ENCODE measurements at places on chromosomes 7 and 10.

- peak; percentile 7 for DNase-seq
These were observed 79.4 kb downstream of the VWC2 start for GRCh38 chr7:49852619-49853462.

DNA sequence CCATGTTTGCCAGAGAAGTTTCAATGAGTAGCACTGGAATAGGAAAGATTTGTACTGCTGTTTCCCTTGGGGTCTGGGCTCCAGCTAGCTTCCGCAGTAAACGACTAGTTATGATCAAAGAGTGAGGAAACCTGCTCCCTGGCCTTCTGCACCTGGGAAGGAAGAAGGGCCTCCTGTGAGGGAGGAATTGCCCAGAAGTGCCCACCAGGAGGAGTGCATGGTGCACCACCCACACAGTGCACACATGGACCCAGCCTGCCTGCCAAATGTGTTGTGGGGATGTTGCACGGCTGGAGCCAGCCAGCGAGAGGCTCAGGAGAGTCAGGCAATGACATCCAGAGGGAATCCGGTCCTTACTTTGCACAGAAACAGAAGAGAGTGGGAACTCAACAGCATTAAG, 27.0 kb upstream of the FAM107B start:
- no peak for DNase-seq

DNA sequence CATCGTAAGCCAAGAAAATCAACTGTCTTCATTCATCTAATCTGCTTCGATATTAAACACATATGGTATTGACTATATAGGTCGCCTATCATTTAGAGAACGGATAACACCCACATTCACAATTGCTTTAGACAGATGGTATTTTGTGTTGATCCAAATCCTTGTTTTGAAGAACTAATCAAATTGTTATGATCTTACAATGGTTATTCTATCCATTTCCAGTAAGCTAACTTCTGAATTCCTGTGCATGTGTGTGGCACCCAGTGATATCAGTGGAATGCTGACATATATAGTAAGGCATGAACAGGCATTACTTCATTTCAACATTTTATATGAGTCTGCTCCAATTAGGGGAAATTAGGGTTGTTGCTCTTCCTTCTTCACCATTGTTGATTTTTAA, 98.8 kb downstream of the SEMA3E start:
- peak; percentile 83 for DNase-seq

DNA sequence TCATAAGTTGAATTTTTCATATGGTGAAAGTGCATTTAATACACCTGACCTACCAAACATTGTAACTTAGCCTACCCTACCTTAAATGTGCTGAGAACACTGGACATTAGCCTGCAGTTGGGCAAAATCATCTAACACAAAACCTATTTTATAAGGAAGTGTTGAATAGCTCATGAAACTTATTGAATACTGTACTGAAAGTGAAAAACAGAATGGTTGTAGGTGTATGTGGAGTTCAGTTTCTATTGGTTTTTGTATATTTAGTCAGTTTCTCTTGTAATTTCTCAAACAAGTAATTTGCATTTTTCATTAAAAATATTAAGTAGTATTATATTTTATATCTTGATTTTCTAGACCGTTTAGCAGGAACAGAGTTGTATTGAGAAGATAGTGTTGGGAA, 15.3 kb downstream of the CCDC7 start:
- no peak for DNase-seq

GRCh38 chr10:82211346-82211745, 336.4 kb downstream of the NRG3 start:
- no peak for DNase-seq

GRCh38 chr7:80127412-80128160, 7.0 kb upstream of the GNAI1 start:
- no peak for DNase-seq

- peak; percentile 89 for DNase-seq
These were observed 1.4 kb downstream of the ETV1 start for GRCh38 chr7:13988065-13988464.

DNA sequence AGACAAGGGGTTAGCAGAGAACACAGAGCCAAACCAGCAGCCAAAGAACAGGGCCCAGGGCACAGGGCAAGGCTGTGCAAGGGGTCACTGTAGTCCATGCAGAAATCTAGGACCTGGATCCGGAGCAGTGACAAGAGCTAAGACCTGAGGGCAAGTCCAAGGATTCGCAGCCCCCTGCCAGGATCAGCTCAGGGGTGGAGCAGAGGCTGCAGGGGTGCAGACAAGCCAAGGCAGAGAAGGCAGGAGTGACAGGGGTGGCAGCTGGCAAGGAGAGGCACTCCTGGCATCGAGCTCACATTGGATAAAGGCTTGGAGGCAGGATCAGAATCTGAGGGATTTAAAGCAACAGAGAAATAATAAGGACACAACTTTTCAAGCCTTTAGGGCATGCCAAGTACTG, 80.7 kb upstream of the NANOS1 start:
- no peak for DNase-seq

GRCh38 chr7:80499350-80499953, 12.4 kb downstream of the GNAT3 start:
- peak; percentile 94 for DNase-seq

- no peak for DNase-seq
These were observed 167.7 kb downstream of the NXPH1 start for GRCh38 chr7:8601121-8601520.

DNA sequence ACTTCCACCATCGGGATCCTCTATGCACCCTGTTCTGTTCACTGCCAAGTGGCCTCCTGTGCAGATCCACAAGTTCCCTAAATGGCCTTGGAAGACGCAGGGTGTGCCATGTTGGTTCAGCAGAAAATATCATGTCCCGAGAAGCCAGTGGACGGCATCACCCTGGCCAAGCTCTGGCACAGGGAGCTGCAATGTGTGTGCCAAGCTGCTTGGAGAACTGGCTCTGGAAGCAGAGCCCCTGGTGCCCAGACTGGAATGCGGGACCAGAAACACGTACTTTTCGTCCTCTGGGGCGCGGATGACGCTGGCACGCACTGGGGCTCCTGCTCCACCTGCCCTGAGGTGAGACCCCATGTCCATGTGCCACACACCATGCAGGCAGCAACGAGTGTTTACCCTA, 124.7 kb upstream of the CARD11 start:
- no peak for DNase-seq

DNA sequence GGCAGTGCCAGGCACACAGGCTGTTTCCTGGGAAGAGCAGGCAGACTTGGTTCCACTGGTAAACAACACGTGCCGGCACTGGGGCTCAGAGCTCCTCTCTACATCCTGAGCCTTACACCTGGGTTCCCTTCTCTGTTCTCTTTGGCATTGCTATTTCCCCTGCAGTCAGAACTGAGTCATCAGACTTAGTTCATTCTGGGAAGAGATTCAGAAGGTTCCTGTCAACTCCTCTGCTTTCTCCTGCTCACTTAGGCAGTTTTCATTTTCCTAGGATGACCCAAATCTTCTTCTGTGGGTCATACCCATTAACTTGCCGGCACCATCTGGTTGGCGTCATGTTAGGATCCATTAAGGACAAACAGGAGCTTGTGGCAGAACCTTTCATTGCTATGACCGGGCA, 33.4 kb upstream of the LRRC18 start:
- no peak for DNase-seq

GRCh38 chr7:38819463-38819862, 89.5 kb downstream of the VPS41 start:
- DNase-seq = no peak

DNA sequence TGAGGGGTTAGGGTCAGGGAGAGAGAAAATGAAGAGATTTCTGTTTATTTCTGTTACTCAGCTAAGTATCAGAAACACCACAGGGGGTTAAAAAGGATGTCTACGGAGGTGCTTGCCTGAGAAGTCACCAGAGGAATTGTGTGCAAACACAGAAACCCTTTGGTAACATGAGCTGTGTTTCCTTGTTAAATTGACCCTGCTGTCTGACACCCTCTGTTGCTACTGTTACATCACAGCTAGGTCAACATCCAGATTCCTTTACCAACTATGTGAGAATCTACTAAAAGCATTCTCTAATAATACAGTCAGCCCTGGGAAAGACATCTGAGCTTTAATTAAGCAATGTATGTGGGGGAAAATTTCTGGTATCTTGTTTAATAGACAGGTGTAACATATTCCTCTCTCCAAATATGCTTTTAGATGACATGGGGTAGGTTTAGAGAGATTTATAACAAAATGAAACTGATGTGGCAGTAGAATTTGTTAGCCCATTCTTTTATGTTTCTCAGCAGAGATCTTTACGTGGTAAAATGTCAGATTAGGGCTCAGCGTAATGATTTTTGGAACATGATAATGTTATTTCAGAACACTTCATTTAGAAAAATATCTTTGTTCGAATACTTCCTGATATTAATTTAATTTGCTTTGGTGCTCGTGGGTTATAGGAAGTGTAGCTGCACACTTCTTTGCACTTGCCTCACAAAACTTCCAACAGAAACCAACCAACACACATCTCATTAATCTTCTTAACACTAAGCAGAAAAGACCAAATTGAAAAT, 168.0 kb upstream of the AHR start:
- peak; percentile 87 for DNase-seq

DNA sequence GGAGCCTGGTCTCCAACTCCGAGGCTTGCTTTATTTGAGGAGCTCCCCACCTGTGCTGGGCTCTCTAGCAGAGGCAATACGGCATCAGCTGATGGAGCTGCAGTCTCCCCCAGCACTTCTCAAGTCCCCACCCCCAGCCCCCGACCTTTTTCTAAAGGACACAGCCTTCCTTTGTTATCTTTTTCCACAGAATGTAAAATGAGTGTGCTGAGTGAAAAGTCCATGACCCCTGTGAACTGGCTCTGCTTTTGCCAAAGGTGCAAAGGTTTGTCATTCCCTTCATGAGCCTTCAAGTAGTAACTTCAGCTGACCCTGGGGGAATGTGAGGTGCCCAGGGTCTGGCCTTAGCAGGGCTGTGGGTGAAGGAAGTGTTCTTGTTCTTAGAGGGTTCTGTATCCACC, 25.5 kb downstream of the LRRC4 start:
- no peak for DNase-seq

DNA sequence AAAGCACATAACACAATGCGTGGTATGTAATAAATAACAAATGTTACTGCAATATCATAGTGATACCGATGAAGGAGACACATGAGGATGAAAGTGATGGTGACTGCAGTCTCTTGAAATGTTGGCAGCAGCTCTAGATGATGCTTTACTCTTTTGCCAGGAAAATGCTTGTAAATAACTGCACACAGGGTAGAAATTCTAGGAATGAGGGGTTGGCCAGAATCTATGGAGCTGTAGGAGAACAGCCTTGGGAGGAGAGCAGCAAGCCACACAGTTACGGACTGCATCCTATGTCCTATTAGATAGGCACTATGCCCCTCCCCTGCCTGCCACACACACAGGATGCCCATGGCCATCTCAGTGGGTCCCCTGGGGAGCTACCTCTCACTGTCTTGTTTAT, 97.6 kb upstream of the GSDME start:
- peak; percentile 43 for DNase-seq

DNA sequence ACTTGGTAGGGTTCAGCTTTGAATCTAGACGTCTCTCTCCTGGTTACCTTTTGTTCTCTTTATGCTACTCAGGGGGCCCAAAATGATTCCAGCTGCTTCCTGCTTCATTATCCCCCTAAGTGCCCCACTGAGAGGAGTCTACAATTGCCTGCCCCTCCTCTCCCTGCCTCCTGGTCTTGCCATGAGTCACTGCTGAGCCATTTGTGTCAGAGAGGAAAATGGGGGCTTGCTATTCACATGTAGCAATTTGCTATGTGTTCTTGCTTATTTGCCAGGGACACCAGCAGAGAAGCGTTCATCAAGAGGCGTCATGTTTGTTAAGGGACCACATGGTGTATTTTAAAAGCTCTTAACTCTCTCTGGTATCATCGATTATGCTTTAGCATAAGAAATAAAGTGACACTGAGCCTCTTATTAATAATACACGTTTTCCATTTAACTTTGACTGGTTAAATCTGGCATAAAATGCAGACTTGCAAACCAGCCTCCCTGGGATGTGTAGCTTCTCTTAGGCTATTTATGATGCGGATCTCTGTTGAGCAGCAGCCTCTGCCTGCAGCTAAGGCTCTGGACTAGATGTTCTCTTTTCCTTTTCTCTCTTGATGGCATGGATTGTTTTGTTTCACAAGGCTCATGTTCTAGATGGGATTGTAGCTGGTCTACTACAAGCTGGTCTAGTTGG, 239.3 kb downstream of the AUTS2 start:
- peak; percentile 53 for DNase-seq

- DNase-seq = no peak
These were observed 35.8 kb downstream of the TAX1BP1 start for GRCh38 chr7:27775782-27776181.

GRCh38 chr10:83991986-83992753, 147.1 kb upstream of the GHITM start:
- DNase-seq = no peak

GRCh38 chr7:140004672-140005071, 58.1 kb downstream of the PARP12 start:
- no peak for DNase-seq

GRCh38 chr7:17669204-17669603, 271.1 kb downstream of the SNX13 start:
- no peak for DNase-seq

DNA sequence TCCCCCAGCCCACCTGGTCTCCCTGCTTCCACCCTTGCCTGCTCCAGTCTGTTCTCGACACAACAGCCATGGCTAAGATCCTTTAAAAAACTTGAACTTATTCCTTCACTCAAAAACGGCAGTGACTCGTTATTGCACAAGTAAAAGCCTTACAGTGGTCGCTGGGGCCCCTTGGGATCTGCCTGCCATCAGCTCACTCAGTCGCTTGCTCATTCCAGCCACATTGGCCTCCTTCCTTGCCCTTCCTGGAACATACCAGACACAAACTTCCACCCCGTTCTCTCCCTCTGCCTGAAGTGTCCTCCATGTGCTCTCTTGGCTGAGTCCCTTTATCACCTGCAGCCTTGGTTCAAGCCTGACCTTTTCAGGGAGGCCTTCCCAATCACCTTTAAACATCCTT, 4.7 kb downstream of the CCNY start:
- no peak for DNase-seq

GRCh38 chr10:34164029-34164428, 651.1 kb downstream of the PARD3 start:
- DNase-seq = no peak

DNA sequence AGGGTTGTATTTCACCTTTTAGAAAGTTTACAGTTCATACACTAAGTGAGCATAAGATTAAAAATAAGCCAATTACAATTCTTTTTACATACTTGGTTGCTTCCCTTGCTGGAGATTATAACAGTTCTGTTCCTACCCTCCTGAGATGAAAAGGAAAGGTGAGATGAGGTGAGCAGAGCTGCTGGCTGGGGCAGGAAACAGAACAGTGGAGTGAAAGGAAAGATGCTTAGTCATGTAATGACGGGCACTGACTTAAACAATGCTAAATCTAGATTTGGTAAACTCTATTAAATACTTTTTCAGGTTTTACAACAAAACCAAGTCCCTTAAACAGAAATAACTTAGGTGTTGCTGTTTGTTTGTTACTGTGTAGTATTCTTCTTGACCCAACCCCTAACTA, 19.9 kb upstream of the ZEB1 start:
- no peak for DNase-seq

DNA sequence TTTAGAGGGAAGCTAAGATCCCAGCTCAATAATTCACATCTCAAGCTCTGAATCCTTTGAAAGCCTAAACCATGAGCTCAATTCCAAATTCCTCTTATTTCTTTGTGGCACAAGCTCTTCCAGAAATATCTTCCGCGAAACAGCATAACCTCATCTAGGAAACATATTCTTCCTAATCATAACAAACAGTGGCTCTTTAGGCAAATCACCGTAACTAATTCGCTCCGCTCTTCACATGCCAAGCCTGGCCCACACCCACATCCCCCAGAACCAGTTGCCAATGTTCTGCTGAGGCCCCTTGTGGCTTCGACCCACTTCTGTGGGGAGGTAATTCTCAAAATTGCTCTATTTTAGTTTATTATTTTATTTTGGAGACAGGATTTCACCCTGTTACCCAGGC, 19.2 kb downstream of the GAD2 start:
- DNase-seq = no peak

GRCh38 chr10:95758351-95759025, 2.5 kb downstream of the ENTPD1 start:
- no peak for DNase-seq

Data from astrocyte (in vitro differentiated cells and primary cell).